ENCODE measurements at places on chromosomes 7 and 10.
A peak's percentile ranks its signal among the peaks of the same experiment; 100 is the strongest.

- no peak for DNase-seq
These were observed 58.0 kb downstream of the CREM start for GRCh38 chr10:35184527-35185171.

DNA sequence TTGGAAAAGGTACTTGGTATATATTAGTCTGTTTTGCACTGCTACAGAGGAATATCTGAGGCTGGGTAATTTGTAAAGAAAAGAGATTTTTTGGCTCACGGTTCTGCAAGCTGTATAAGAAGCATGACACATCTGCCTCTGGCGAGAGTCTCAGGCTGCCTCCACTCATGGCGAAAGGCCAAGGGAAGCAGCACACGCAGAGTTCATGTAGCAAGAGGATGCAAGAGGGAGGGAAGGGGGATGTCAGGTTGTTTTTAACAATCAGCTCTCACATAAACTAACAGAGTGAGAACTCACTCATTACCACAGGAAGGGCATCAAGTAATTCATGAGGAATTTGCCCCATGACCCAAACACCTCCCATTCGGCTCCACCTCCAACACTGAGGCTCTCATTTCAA is 484.8 kb upstream of the DPP6 start:
- DNase-seq, result no peak

- peak; percentile 36 for DNase-seq
These were observed 33.5 kb downstream of the REEP3 start for GRCh38 chr10:63554657-63555056.

- no peak for DNase-seq
These were observed 18.6 kb upstream of the TMEM225B start for GRCh38 chr7:99579281-99579955.

DNA sequence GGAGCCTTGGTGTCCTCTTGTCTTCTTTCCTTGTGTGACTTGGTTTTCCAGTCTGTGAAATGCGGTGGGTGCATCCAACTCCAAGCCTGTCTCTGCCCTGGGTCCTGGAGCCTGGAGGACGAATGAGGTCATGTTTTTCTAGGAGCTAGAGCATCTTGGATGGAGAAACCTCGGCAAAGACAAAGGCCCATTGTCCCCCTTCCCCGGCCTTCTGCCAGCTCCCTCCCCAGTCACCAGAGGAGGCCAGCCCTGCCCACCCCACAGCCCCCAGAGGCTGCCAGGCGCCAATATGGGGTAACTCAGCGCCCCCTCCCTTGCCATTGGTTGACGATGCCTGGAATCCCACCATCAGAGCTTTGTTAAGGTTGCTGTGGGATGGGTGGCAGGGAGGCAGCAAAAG is 40.4 kb downstream of the KCTD7 start:
- no peak for DNase-seq

DNA sequence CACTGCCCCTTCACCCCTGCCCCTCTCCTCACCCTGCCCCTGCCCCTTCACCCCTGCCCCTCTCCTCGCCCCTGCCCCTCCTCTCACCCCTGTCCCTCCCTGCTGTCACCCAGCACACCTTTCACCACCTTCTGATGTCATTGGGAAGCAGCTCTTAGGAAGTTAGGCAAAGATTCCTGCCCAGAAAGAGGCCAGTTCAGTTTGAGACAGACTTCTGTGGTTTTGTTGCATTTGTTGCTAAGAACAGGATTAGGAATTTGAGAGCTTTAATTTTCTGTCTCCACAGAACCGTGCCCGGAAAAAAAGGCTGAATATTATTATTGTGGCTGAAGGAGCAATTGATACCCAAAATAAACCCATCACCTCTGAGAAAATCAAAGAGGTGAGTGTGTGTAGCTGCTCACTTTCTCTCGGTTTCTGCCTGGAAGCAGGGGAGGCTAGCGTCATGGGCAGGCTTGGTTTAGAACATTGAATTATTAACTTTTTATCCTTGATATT is 39.6 kb downstream of the PFKP start:
- DNase-seq, result no peak

DNA sequence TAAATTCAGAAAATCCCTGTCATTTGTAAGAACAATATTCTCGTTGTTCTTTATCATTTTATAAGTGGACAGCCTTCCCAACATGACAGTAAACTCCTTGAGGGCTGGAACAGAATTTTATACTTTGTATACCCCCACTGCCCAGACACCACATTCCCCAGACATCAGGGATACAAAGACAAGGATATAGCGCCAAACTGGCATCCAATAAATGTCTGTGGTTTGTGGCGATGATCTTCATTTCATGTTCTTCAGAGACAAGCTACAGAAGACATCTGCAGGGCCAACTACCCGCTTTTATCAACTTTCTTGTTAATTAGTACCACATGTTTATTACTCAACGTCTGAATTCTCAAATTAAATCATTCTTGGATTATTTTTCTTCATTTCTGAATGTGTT is 155.9 kb downstream of the ATE1 start:
- DNase-seq, result no peak

GRCh38 chr7:29484280-29484679 is 79.4 kb upstream of the PRR15 start:
- no peak for DNase-seq

DNA sequence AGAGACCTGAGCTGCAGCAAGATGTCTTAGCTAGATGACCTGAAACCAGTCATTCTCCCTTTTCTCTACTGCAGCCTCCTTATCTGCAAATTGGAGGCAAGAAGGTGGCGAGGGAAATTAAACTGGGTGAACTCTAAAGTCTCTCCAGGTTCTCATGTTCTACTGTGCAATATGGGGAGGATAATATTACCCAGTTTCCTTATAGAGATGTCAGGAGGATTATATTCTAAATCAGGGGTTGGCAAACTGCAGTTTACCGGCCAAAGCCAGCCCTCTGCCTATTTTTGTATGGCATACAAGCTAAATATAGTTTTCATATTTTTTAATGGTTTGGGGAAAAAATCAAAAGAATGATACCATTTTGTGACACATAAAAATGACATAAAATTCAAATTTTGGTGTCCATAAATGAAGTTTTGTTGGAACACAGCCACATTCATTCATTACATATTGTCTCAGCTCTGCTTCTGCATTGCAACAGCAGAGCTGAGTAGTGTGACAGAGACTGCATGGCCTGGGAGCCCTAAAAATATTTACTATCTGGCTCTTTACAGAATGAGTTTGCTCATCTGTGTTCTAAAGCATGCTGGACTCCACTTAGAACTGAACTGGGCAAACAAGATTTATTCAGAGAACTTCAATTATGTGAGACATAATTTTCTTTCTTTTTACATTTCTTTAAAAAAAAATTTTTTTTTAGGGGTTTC is 19.2 kb upstream of the MALSU1 start:
- DNase-seq, result no peak

DNA sequence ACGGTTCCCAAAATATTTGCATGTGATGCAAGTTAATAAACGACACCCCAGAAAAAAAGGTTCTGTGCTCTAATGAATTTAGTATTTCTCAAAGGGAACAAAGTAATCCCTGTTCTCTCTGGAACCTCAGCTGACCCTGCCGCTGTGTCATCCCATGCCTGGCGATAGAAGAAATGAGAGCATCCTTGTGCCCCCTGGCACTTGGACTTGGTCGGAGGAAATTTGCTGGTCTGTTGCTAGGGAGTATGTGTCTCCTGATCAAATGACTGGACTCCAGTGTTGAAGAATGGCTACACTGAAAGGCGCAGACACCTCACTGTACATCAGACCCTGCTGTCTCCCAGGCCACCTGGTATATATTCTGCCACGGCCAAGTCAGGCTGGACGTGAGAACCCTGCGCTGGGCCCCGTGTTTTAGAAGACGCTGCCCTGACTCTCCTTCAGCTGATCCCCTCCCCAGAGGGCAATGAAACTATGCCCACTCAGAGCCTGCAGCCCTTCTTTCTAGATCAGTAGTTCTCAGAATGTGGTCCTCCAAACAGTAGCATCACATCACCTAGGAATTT is 67.2 kb downstream of the THNSL1 start:
- no peak for DNase-seq

DNA sequence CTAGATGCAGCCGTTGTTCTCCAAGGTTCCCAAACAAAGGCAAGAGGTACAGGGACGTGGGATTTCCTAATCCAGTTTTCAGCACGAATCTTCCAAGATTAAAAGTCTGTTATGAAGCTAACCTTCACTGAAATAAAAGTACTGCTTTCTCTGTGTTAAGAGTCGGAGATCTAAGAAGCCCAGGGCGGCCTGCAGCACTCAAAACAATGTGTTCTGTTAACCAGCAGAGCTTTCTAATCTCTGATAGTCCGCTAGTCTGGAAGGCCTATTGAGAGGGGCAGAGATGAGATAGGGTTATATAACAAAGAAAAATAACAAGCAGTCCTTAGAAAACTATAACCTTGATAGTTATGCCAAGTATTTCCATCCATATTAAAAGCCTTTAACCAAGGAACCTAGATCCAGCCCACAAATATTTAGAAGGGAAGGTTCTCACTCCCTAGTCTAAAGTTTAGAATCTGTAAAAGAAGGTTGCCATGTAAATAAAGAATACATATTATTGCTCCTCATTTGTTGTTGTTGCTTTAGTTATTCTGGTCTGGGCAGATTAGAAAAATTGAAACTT is 106.3 kb upstream of the SVIL start:
- DNase-seq, result no peak

GRCh38 chr7:155583636-155584035 is 37.3 kb upstream of the CNPY1 start:
- DNase-seq, result no peak

All from stimulated activated CD8-positive, alpha-beta memory T cell treated with anti-CD3 and anti-CD28 coated beads, Interleukin-4, amount 100 ng/mL, for 48 hours (primary cell).